ENCODE measurements at places on chromosomes 3 and 15. TPM values are rescaled to one million over a fixed set of nuclear protein-coding genes. Genes with fewer than 3 reads are reported as not detected.
A peak's percentile ranks its signal among the peaks of the same experiment; 100 is the strongest.

SHF gene
- total RNA-seq, result 2.2 TPM

DNA sequence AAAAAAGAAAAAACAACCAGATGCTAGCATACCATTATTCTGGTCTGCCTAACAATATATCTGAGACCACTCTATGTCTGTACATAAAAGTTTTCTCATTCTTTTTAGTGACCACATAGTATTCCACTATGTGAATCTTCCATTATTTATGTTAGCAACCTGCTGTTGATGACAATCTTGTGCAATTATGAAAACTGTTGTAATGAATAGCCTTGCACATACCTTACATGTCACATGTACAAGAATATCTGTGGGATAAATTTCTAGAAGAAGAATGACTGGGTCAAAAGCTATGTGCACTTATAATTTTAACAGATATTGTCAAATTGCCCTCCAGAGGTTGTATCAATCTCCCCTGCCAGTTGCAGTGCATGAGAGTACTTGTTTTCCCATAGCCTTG, 62.5 kb downstream of the ARHGAP31 start:
- DNase-seq, result no peak

GRCh38 chr15:73319460-73320245, 49.1 kb downstream of the HCN4 start:
- no peak for DNase-seq

DNA sequence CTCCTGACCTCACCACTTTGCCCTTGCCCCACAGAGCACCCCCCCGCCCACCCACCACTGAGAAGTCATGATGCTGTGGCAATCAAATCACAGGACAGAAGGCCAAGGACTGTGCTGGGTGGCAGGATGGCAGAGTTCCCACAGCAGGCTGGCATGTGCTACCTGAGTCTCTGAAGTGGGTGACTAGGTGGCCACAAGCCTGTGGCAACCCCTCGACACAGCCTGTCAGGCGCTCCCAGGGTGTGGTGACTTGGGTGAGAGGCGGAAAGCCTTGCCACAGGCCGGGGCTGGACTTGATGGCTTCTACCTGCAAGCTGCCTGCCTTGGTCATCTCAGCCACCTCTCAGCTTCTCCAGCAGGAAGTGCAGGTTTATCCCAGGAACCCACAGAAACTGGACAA, 15.6 kb upstream of the DUSP7 start:
- DNase-seq, result no peak

DNA sequence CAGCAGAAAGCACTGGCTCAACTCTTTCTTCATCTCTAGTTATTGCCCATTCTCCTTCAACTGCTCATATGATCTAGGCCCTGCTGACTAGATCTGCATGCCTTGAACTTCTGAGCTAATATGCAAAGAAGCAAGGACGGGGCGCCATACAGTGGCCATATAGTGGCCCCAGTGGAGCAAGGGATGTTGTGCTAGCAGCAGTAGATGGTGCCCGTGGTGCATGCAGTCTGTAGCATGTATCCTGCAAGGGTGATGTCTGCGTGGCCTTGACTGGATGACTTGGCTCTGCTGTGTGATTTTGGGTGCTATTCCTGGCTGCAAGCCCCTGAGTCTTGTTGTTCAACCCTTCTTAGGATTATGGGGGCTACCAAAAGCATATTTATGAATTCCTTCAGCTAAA, 12.2 kb upstream of the NMD3 start:
- DNase-seq, result peak; percentile 12

GRCh38 chr3:48974076-48974864, 15.8 kb upstream of the P4HTM start:
- DNase-seq, result no peak

- no peak for DNase-seq
Observed at GRCh38 chr3:83003917-83004316, 1242.5 kb upstream of the GBE1 start.

DNA sequence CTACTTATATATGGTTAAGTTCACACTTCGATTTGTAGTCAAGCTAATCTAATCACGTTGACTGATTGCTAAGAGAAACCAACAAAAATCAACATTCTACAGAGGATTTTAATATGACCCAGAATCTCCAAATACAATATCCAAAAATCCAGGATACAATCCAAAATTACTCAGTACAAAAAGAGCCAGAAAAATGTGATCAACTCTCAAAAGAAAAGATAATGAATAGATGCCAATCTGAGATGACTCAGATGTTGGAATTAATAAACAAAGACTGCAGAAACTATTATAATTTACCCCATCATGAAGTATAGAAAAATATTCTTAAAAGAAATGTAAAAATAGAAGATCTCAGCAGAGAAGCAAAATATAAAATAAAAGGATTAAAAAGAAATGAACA, 22.3 kb downstream of the HACL1 start:
- DNase-seq, result no peak

GRCh38 chr3:64895991-64896895, 208.4 kb upstream of the ADAMTS9 start:
- no peak for DNase-seq
